ENCODE measurements at places on chromosomes 1 and 21. TPM values are rescaled to one million over a fixed set of nuclear protein-coding genes. Genes with fewer than 3 reads are reported as not detected.

The OVAAL gene
- total RNA-seq: 5.3 TPM

DNA sequence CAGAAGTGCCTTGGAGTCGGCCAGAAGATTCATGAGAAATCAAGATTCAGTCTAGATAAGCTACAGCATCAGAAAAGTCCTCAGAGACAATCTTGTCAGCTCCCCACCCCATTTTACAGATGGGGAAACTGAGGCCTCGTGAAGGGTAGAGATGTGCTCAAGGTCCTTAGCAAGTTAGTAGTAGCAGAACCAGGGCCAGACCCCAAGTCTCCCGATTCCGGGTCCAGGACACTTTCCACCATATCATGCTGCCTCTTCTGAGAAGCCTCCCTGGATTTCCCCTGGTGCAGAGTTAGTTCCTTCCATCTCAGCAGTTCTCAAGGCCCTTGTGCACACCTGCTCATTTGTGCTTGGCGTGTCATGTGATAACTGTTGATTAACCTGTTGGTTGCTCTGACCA lies 91.5 kb upstream of the ACTL8 start:
- DNase-seq: no peak

DNA sequence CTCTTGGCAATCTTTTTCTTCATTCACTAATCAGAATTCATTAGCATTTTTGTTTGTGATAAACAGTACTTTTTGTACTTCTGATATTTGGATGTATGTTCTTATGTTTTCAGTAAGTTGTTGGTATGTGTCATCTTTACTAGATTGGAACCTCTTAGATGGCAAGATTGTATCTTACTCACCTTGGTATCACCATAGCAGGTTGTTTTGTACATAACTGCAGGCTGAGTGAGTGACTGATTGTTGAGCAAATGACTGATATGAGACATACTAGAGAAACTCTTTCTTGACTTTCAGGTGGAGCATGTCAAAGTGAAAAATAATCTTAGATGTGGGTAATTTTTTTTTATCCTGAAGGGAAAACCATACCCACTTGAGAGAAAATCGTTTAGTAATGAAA lies 173.7 kb downstream of the CLEC20A start:
- DNase-seq: no peak

- DNase-seq: no peak
These were observed 394.5 kb upstream of the PKN2 start for GRCh38 chr1:88289401-88290102.

DNA sequence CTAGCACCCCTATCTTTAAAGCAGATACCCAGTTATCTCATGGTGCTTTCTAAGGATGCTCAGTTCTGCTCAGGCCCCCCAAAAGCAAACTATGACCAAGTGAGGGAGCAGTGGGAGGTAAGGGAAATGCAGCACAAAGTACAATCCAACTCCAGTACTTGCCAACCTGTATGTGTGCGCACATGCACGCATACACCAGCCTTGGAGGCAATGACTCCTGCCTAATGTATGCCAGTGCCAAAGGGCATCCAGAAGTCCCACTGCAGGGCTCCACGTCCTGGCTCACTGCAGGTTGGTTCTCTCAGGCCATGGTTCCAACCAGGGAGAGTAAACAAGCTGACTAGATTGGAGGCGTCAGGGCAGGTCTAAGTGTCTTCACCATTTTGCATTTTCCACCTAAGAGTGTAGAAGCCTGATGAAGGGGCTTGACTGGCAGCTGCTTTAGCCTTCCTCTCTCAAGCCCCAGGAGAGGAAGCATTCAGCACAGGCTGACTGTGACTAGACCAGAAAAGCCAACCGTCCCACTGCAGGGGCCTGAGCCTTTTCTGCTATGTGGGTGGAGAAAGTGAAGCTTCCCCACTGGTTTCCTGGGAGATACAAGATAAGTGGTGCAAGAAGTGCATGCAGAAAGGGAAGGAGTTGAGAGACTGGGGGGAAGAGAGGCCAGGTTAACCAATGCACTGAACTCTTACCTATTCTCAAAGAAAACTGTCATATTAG lies 7.7 kb downstream of the AMIGO1 start:
- DNase-seq: no peak

GRCh38 chr1:221736714-221737113 lies 5.2 kb downstream of the DUSP10 start:
- DNase-seq: no peak

GRCh38 chr1:96842215-96842614 lies 120.6 kb downstream of the PTBP2 start:
- DNase-seq: no peak

- DNase-seq: no peak
These were observed 245.8 kb downstream of the MATN1 start for GRCh38 chr1:30477588-30477987.

DNA sequence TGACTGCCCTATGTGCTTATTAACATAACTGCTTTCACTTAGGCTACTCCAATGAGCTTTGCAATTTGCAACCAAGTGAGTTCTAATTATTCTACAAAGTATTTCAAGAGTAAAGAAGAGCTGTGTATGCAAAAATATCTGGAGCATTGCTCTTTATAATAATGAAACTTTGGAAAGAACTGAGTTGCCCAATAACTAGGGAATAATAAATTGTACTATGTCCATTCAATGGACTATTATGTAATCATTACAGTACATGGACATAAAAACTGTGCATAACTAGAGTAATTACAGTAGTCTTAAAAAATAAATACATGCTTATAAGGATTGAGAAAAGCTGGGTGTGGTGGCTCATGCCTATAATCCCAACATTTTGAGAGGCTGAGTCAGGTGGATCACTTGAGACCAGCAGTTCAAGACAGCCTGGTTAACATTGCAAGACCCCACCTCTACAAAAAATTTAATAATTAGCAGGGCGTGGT lies 70.3 kb upstream of the JAK1 start:
- DNase-seq: no peak

DNA sequence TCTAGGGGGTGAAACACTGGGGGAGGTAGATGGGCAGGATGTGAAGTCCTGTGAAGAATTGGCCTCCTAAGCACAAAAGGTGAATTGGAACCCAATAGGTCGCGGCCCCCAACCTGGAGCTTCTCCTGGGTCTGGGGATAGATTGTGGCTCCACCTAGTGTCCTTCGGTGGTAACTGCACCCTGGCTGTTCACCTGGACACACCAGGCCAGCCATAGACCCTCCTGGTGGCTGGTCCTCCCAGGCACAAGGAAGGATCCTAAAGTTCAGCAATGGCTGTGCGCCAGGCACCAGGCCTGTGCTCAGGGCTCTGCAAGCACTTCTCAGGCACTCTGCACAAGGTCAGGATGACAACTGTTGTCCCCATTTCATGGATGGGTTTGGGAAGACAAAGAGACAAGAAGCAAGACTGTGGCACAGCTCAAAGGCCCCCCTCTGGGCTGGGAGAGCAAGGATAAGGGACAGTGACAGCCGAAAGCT lies 13.5 kb downstream of the ESPN start:
- DNase-seq: peak; percentile 52

DNA sequence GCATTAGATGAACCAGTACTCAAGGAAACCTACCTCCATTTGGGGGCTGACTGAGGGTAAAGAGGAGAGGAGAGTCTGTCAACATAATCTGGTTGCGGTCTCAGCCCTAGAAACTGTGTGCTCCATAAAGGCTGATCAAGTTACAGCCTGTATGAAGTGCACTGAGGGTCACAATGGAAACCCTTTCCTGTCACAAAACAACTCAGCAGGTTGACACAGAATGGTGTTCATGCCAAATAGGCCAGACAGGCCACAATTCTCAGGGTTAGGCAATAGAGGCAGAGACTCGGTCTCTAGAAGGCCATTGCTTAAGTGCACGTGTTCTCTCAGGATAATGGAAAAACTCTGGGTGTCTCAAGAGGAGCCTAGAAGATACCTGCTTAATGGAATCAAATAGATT lies 4.1 kb upstream of the ANKRD35 start:
- DNase-seq: no peak

GRCh38 chr1:2459757-2460156 lies 16.3 kb upstream of the PLCH2 start:
- DNase-seq: peak; percentile 45

The AURKAIP1 gene
- total RNA-seq: 219 TPM

DNA sequence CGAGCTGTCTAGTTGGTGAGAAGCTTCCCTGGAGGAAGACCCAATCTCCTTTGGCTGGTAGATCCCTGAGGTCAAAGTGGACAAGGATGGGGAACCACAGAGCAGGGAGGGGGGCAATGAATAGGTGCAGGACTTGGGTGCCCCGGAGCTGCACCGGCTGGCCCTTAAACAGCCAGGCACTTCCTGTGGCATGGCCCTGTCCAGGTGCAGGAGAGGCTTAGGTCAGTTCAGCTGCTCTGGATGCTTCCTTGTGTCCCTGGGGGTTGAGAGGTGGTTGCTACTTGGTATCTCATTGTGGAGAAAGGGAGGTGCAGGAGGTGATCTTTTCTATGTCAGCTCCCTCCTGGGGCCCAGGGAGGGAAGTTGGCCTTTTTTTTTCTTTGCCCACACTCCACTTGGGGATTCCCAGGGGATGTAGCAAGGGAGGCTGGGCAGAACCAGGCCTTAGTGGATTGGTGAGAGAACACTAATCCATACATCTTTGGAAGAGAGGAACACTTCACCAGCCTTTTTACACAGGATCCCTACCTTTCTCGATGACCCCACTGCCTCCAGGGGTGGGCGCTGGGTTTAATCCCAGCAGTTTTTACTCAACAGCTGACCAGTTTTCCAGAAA lies 1.2 kb upstream of the ST3GAL3 start:
- DNase-seq: no peak

The RGL1 gene
- 19.4 TPM for total RNA-seq

GRCh38 chr1:228016181-228016510 lies 9.3 kb downstream of the WNT3A start:
- DNase-seq: no peak

DNA sequence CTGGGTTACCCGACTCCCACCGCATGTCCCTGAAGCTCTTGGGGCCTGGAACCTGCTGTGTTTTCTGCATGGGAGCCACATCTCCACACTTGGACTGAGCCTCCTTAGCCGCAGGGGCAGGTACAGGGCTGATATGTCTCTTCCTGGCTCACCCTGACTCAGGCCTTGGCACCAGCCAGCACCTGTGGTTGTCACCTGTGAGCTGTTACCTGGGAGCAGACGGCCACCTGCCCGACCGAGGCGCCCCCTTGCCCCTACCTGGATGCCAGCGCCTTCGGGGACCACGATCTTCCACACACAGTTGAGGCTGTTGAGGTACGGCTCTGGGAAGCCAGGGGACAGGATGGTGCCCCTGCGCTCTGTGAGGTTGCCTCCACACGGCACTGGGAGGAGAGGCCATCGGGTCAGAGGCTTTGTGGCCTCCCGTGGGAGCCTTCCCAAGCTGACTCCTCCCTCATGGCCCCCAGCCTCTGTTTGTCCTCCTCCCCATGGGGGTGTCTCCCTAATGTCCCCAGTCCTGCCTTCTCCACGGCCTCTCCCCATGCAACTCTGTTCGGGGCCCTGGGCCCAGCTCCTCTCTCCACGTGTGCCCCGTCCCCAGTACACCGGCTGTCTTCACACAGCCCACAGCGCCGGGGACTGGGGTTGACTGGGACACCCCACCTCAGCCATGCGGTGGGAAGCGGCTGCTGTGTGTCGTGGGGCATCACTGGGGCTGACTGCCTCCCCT lies 152.0 kb downstream of the ZSCAN20 start:
- no peak for DNase-seq

The CDCA8 gene
- total RNA-seq: 0.33 TPM

- DNase-seq: no peak
These were observed 79.5 kb upstream of the ZNF644 start for GRCh38 chr1:91101328-91101727.

- no peak for DNase-seq
These were observed 16.7 kb upstream of the GPX7 start for GRCh38 chr1:52585474-52585873.

GRCh38 chr1:201540846-201541735 lies 2.2 kb downstream of the NAV1 start:
- no peak for DNase-seq

The PLA2G4A gene
- total RNA-seq: 2.7 TPM

GRCh38 chr1:32107742-32108661 lies at the start of gene KPNA6:
Gene KPNA6 (plus strand): TSS chr1:32108056. CDS start chr1:32108131, 75 bp downstream.
- DNase-seq: peak; percentile 89

The SPRR2E gene
- total RNA-seq: not detected

DNA sequence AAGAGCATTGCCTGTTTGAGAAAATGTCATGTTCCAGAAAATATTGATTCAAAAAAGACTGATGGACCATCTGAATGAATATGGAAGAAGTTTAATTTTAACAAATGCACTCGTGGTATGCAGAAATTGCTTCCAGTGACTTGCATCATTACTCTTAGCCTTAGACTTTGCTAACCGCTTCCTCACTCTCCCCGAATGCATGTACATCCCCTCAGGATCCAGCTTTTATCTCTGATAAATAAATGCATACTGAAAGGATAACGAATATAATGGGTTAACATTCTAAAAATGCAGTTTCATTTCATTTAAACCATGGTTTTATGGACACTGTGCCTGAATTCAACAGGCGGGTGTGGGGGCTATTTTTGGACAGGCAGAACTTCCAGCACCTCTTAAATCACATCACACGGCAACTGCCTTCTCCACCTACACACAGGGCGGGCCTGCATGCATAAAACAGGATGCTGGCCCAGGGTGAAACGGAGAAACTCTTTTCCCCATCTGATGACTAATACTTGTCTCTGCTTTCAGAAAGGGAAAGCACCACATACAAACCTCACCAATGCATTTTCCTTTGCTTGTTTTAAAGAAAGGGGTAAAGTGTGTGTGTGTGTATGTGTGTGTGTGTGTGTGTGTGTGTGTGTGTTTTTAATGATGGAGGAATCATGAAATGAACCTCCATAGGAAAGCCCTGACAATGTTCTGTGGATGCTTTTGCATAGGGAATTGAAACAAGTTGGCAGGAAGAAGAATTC lies 48.7 kb downstream of the SPAG17 start:
- DNase-seq: no peak

DNA sequence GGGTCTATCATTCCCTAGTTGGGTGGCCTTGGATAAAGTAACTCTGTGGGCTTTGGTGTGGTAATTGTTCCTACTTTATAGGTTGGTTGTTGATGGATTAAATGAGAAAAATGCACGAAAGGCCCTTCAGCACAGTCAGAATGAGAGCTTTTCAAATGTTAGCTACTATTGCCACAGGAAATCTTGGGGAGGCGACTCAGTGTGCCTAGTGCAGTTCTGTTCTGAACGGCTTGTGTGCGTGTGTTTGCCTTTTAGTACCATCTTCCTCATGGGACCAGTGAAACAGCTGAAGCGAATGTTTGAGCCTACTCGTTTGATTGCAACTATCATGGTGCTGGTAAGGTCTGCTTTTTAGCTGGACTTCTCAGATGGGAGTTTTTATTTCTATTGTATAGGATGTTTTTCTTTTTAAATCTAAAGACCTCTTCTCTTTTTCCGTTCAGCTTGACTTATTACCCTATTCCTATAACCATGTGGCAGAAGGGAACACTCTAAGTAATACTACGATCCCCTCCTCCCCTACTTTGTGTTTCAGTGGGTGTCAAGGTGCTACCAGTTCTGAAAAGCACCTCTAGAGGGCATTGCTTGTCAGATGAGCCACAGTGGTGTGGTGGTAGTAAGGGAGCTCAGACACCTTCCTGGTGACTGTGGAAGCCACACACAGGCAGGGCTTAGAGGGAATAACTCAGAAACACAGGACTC lies 9.2 kb downstream of the SFT2D2 start:
- no peak for DNase-seq

- DNase-seq: peak; percentile 50
These were observed 48.4 kb downstream of the COLGALT2 start for GRCh38 chr1:183989078-183989577.

All from left ventricle myocardium inferior (tissue), 1 donor.